Smooth muscle cell of the brain vasculature (primary cell): ENCODE measurements at places on chromosomes 3 and 15.
A peak's percentile ranks its signal among the peaks of the same experiment; 100 is the strongest.

DNA sequence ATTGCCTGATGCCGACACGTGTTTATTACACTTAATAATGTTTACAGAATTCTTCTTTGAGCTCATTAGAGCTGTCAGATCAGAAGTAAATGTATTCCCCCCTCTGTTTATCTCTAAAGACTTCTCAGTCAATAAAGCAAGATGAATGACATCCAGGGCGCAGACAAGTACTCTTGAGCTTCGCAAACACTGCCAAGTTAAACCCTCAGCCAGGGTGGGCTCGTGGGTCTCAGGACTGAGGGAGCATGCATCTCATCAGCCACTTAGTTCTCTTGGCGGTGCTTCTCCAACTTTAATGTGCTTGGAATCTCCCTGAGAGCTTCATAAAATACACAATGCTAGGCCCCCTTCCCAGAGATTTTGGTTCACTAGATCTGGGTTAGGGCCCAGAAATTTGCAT, 333.9 kb upstream of the THRB start:
- no peak for DNase-seq

DNA sequence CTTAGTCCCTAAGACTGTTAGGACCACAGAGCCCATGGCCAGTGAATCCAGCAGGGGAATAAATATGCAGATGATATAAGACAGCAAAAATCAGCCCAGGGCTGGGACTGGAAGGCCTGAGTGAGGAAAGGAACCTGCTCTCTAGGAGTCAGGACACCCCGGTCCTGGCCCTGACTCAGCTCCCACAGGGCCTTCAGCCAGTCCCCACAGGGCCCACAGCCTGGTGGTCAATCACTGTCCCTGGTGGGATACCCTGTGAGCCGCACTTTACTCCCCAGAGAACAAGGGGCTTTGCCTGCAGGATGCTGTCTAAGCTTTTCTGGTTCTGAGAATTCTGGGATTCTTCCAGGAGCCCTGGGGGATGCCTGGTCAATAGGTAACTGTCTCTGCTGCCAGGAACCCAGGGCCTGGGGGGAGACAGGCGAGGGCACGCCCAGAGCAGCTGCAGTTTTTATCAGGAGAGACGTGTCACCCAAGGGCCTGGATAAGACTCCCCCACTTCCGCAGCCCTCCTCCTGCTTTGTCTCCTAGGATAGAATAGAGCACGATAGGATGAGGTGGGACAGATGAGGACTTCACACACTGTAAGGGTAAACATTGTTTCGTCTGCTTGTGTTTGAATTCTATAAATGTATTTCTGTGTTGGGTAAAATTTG, 49.5 kb upstream of the MCF2L2 start:
- DNase-seq: no peak

GRCh38 chr15:40340740-40341400, at the start of gene CCDC9B:
Gene CCDC9B, minus strand, starts transcription at chr15:40340939. Its CDS starts 120 bp downstream, at chr15:40340819.
- peak; percentile 58 for DNase-seq

- no peak for DNase-seq
These were observed 93.4 kb downstream of the THRB start for GRCh38 chr3:24401090-24401810.

DNA sequence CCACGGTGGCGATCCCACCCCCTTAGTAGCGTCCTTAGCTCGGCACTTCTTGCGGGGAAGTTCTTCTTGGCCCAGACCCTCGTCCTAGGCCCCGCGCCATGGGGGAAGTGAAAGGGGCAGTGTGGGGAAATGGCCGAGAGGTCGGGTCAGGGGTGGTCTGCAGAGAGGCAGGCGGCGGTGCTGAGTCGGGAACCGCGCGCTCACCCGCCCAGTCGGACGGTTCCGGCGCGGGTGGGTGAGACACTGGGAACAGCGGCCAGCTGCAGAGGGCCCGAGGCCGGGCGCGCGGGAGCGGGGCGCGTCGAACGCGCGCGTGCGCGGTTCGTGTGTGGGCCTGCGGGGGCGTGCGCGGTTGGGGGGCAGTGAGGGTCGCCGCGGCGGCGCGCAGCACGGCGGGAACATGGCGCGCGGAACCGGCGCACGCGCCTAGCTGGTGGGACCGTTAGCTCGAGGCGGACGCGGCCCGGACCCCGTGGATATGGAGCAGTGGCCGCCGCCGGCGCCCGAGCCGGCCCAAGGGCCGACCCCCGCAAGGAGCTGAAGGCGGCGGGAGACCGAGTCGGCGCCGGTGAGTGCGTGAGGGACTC, 246.9 kb downstream of the GOLGA6L6 start:
- no peak for DNase-seq

- DNase-seq: no peak
These were observed 26.6 kb downstream of the BTLA start for GRCh38 chr3:112472691-112473090.

- no peak for DNase-seq
These were observed 26.6 kb downstream of the CA12 start for GRCh38 chr15:63354821-63355650.
